ENCODE measurements at places on chromosomes 6 and 20.

DNA sequence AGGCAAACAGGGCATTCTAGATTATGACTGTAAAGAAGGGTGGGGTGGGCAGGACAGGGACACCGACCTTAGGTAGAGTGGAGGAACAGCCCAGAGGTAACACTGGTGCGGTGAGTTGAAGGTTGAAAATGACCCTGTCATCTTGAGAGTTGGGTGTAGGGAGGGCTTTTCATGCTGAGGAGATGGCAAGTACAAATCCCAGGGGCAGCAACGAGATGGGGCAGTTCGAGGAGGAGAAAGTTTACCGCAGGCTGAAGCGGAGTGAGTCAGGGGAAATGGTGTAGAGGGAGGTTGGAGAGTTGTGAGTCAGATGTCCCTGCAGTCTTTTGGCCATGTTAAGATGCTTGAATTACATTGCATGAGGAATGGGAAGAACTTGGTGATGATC, 101.1 kb downstream of the HIVEP1 start:
- no peak for DNase-seq

DNA sequence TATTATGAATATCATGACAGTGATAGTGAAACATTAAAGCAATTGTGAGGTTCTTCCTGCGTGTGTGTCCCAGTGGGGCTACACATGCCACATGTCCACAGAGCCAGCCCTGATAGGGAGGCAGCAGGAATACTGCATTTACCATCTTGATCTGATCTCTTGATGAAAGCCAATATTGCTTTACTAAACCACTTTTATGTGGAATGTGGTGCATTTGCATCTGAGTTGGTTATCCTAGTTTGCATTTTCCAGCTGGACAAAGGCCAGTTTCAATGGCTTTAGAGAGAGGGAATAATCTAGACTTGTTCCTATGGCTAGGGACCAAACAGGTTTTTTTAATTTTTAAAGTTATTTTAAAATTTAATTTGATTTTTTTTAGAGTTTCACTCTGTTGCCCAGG, 216.3 kb upstream of the FERMT1 start:
- no peak for DNase-seq

DNA sequence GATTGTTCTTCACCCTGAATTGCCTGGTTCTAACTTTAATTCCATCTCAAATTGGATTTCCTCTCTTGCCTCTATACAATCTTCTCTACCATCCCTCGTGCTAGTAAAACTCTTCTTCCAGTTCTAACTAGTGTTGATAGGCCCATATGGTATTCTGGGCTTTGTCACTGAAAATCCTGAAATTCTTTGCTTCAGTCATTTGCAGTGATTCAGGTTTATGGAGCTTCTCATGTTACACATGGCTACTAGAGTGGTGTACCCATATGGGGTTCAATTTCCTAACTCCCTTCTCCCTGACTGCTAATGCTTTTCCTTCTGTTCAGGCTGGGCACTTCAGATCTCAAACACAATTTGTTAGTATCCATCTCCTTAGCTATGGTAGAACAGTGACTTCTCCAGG, 956.6 kb downstream of the KIF16B start:
- no peak for DNase-seq

GRCh38 chr6:108535114-108535742, 25.5 kb upstream of the FOXO3 start:
- no peak for DNase-seq

DNA sequence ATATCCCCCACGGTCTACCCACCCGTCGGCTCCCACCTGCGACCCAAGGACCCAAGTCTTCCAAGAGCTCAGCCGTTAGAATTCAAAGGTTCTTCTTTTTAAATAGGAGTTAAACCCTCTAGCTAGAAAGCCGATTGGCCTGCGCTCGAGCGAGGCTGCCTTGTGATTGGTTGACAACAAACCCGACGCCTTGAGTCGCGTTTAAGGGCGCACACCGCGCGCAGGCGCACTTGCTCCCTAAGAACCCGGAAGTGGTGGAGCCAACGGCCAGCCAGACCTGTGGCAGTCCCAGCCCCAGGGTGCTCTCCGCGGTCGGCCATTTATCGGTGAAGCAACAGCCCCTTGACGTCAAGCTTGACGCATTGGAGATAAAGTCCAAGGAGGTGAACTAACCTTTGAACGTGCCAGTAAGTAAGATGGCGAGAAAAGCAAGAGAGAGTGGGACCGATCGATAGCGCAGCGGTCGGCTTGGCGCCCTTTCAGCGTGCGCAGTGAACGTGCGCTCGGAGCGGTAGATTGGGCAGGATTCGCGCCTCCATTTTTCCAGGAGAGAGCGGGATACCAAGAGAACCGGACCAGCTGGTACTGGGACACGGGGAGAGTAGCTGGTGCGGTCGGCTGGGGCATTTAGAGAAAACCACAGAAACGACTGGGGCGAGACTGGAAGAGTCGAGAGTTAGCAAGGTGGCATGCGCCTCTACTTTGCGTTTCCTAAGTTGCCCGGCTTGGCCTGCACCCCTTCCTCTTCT, at the start of the genes AURKA and CSTF1:
AURKA (minus strand) TSS at position 84 of the 749 bp plus-strand sequence. CDS start 4,018 bp downstream, outside the sequence.
CSTF1 (plus strand) TSS at position 514 of the 749 bp plus-strand sequence. CDS start 2,908 bp downstream, outside the sequence.
- DNase-seq = peak; percentile 97

DNA sequence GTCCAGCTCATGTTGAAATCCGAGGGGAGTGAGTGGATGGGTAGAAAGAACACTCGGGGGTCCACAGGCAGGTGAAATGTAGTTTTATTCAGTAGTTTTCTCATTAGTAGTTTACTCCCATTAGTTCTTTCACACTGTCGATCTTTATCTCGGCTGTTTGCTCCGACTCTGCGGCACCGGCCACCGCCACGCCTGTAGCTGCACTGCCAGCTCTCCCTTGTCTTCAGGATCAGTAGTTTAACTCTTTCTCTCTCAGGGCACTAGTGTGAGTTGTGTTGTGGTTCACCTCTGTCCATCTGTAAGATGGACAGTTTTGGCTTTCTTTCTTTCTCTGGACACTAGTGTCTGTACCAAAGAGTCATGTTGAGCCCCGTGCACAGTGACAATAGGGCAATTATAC, 195.7 kb downstream of the LMBRD1 start:
- no peak for DNase-seq

- no peak for DNase-seq
These were observed 363.6 kb upstream of the CNR1 start for GRCh38 chr6:88529726-88530125.

GRCh38 chr6:166627875-166628801, 1.1 kb upstream of the RPS6KA2 start:
- DNase-seq = peak; percentile 85

DNA sequence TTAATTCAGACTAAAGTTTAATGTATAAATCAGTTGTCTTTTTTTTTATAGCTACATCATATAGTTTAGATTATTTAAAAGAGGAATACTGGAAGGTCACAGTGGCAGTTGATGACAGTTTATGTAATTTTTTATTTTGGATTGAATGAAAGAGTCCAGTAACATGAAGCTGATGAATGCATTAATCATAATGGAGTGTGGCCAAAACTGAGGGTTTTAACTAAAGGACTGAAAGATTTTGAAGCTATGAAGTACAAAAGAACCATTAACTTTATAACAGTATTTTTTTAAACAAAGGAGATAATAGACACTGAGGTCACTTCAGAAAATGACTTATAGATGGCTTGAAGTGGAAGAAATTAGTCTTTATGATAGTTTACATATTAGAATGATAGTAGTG, 41.3 kb downstream of the TRMT11 start:
- DNase-seq = no peak

DNA sequence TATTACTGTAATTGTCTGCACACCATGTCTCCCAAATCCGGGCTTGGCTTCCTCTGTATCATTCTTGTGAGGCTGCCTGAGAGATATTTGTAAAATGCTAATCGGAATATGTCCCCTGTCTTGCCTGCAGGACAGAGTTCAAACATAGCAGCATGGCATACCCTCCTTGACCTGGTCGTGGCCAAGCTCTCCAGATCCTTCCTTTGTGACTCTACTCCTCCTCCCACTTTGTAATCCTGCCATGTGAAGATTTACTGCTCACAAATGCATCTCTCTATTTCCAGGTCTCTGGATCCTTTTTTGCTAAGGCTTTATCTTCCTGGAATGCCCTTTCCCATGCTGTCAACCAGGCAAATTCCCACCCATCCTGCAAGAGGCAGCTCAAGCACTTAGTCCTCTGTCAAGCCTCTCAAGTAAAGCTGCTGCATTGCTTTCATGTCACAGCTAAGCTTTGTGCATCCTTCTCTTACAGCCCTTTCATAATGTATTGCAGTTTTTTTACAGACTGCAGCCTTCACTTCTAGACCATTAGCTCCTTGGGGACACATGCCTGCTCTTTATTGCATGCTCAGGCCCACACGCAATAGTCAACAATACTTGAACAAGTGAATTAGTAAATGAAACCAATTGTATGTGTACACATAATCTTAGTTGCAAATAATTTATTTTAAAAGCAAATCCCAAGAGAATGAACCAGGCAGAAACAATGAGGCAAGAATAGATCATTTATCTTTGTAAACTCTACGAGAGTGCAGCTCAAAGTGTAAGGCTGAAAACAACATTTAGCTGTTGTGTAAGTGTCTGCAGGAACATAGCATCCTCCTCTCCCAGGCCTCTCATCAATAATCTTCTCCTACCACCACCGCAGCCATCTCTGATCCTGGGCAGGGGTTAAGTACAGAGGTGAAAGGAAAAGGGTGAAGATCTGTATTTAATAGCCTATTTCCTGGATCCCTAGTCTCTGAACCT, 45.8 kb downstream of the HIVEP2 start:
- no peak for DNase-seq

DNA sequence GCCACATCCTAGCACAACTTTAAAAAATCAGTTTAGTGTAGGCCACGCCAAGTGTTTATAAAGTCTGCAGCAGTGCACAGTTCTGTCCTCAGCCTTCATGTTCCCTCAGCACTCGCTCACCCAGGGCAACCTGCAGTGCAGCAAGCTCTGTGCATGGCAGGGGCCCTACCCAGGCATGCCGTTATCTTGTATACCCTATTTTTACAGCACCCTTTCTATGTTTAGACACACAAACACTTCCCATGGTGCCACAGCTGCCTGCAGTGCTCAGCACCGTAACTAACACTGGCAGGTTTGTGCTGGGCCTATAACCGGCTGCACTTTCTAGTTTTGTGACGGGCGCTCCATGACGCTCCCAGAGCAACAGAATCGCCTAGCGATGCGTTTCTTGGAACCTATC, 43.8 kb downstream of the ZBTB46 start:
- DNase-seq = no peak

DNA sequence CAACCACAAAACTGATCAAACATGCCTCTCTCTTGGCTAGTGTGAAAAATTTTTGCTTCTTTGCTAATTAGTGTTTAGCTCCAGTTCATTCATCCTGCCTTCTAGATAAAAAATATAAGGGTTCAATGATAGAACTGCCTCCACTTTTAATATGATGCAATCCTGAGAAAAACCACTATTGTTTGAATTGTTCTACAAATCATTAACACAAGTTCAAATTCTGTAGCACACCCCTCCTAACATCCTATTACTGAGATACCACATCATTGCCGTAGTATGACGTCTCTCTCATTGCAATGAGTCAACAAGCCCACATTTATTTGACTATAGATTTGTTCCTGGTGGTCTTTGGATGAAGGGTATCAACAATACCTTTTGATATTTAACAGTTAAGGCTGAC, 365.8 kb upstream of the OPRM1 start:
- DNase-seq = no peak

GRCh38 chr6:15365273-15365687, 119.4 kb downstream of the JARID2 start:
- DNase-seq = peak; percentile 27

- DNase-seq = no peak
These were observed 36.3 kb upstream of the VEGFA start for GRCh38 chr6:43733471-43734293.

- no peak for DNase-seq
These were observed 132.6 kb upstream of the SMLR1 start for GRCh38 chr6:130694606-130695005.

GRCh38 chr6:162313922-162314660, 413.5 kb downstream of the PRKN start:
- DNase-seq = no peak

GRCh38 chr20:39823224-39823623, 861.1 kb downstream of the DHX35 start:
- no peak for DNase-seq

DNA sequence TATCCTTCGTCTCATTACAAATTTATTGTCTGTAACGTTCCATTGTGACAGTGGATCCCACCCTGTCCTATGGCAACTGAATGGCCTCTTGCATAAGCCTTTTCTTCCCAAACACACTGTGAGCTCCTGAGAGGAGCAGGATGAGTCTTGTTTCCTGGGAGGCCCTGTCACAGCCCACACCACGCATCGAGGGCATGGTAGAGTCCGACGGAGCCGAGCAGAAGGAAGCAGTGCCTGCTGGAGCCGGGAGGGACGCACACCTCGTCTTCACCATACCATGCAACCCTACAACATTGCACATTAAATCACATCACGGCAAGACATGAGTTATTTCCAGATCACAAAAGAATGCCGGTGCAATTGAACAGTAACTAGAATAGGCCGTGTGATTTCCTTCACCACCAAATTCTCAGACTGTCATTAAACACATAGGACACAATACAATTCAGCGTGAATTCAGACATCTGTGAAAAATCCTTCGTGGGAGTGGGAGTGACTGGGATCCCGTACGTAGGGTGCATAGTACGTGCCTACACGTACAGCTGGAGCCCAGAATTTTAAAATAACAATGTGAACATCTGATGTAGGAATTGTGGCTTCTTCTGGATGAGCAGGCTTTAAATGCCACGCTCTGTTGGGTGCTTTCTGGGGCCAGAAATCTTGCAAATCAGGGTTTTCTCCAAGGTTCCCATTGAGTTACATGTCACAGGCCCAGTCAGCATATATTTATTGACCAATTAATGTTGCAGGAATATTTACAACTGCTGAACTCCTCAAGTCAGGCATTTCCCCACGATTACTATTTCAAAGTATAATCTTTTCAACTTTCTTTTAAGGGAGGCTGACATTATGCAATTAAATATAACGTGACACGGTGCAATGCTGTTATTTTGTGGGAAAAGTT, 201.8 kb downstream of the TTLL2 start:
- DNase-seq = no peak

GRCh38 chr6:39231521-39232243, 2.4 kb upstream of the KCNK5 start:
- DNase-seq = no peak

GRCh38 chr6:142845624-142846458, 99.1 kb downstream of the HIVEP2 start:
- peak; percentile 63 for DNase-seq

DNA sequence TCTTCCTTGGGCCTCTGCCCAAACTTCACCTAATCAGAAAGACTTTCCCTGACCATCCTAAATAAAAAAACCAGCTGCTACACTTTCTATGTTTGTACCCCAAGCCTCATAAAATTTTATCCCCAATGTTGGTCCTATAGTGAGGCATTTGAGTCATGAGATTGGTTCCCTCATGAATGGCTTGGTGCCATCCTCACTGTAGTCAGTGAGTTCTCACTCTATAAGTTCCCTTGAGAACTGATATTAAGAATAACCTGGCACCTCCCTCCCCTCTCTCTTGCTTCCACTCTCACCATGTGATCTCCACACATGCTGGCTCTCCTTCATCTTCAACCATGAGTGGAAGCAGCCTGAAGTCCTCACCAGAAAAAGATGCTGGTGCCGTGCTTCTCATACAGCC, 316.9 kb upstream of the PRDM1 start:
- no peak for DNase-seq

GRCh38 chr6:156933201-156934068, 156.3 kb downstream of the ARID1B start:
- peak; percentile 82 for DNase-seq

GRCh38 chr6:106027758-106028157, 58.4 kb upstream of the PRDM1 start:
- DNase-seq = no peak

GRCh38 chr20:37501940-37502339, 19.1 kb upstream of the NNAT start:
- DNase-seq = no peak

Measured in neuronal stem cell (in vitro differentiated cells).